ENCODE measurements at places on chromosomes 12 and 14.

DNA sequence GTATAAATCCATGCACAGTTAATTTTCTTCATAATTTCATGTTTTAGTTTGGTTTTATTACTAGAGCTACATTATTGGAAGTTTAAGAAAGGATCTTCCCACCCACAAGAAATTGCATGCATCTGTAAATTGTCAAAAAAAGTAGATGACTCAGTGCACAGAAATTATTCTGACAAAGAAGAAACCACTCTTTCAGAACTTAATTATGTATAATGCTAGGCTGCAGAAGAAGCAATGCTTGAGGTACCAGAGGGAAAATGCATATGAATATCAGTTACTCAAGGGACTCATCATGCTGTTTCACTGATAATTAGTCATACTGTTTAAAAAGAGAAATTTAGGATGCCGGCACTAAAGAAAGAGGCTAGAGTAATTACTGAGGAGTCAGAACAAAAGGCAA is 147.0 kb downstream of the SLC16A7 start:
- no peak for DNase-seq

DNA sequence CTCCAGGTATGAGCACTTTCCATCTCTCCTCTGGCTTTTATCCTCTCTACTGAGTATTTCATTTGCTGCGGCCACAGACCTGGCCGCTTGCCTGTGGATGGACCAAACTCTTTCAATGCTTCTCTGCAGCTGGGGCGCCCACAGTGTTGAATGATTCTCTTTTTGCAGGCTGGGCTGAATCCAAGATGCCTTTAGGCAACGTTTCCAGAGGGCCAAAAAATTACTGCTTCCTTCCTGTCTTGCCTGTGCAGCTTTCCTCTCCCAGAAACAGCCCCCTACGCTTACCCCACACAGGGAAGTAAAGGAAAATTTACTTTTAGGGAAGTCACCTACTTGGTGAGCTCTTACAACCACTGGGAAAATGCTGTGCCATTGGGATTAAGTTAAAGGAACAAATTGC is 55.6 kb upstream of the JDP2 start:
- no peak for DNase-seq

GRCh38 chr12:52847335-52848102 is 1.3 kb downstream of the KRT78 start:
- no peak for DNase-seq

DNA sequence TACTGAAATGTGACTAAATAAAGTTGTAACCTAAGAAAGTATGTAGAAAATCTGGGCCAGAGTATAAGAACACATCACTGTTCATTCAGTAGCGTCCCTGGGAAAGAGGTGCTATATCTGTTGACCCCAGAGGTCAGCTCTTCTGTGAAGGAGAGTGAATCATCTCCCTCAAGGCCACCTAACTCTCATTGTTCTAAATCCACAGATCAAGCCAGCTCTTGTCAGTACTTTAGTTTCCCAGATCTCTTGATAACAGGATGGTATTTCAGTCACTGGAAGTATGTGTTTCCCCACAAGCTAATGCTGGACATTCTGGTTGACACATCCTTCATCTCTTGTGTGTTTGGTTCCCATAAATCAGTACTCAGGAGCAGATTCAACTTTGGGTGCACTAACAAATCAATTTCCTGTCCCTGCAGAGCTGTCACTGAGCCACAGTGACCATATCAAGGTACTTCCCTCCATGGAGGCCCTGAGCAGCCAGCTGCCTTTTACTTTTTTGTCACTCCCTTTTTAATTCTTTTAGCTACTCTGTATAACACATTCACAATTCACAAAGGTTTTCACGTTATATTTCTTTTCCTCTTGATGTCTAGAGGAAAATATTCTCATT is 7.8 kb downstream of the KRT1 start:
- DNase-seq, result no peak

GRCh38 chr12:73076760-73077159 is 804.6 kb downstream of the TRHDE start:
- no peak for DNase-seq

GRCh38 chr14:78228702-78229327 is 58.6 kb downstream of the NRXN3 start:
- no peak for DNase-seq

DNA sequence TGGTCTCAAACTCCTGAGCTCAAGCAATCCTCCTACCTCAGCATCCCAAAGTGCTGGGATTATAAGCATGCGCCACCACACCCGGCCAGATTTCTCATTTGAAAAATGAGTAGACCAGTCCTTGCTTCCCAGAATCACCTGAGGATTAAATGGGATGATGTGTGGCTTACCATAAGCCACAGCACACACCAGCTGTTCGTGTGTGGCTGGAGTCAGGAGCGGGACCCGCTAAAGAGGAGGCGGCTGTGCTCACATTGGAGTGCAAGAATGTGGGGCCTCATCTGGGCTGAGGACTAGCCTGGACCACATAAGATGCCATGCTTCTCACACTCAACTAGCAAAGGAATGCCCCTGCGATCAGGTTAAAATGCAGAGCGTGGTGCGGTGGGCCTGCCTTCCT is 6.7 kb upstream of the ALDH2 start:
- DNase-seq, result no peak

DNA sequence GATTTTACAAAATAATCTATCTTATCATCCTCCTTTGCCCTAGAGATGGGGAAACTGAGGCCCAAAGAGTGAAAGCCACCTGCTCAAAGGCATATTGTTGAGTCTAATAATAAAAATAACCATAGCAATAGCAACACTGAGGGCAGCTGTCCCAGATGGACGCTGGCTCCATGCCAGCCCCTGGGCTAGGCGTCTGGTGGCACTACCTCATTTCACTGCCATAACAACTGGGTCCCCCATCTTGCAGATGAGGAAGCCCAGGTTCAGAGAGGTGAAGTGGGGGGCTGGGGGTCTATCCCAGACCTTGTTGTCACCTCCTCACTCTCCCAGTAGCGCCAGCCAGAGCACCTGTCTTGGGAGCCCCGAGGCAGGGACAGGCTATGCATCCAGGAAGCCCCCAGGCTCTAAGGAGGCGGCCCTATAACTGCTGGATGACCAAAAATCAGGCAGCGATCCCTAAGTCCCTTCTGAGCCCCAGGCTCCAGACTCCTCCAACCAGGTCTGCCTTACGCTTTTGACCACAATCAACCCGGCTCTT is 12.8 kb downstream of the BDKRB2 start:
- DNase-seq, result no peak

DNA sequence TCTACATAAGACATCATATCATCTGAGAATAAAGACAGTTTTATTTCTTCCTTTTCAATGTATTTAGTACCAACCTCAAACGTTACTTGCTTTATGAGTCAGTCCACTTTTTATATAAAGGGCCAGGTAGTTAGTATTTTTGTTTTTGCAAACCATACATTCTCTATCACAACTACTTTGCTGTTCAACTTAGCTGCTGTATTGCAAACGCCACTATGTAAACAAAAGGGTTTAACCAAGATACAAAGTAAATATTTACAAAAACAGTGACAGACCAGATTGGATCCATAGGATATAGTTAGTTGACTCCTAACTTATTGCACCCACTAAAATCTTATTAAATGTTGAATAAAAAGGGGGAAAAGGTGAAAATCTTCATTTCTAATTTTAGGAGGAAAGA is 87.7 kb upstream of the FOXG1 start:
- DNase-seq, result no peak

DNA sequence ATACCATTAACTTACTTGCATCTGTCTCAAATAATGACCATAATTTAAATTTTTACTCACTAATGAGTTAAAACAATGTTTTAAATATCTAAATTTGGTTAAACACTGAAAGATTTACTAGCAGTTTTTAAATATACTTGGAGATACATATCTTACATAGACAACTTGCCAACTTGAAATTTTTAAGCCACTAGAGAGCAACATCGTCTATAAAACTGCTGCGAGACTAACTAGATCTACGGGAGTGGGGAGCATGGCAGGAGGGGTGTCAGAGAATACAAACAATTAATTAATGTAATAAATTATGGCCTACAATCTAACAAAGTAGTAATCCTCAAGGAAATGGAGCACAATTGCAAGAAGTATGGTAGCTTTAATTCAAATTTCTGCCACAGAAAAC is 120.4 kb downstream of the LRRIQ1 start:
- DNase-seq, result no peak

GRCh38 chr14:96698960-96699539 is 98.1 kb upstream of the VRK1 start:
- DNase-seq, result no peak

GRCh38 chr14:77296155-77296554 is 24.5 kb downstream of the POMT2 start:
- DNase-seq, result no peak

DNA sequence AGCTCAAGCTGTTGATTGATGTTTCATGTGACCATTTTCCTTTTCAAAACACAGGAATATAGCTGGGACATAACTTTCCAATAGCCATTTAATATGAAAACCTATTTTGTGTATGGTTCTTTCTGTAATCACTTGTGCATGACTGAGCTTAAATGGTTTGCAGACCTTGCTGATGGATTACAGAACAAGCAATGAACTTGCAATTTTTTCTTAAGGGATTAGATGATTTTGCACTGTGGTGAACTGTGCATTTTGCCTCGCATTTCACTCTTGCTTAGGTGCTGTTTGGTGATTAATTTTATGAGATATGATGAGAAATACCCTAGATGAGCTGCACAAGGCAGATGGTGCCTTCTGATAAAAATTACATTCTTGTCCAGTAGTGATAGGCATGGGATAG is 419.0 kb upstream of the FBXO33 start:
- no peak for DNase-seq

GRCh38 chr12:113172185-113172584 is 13.1 kb downstream of the DDX54 start:
- no peak for DNase-seq

DNA sequence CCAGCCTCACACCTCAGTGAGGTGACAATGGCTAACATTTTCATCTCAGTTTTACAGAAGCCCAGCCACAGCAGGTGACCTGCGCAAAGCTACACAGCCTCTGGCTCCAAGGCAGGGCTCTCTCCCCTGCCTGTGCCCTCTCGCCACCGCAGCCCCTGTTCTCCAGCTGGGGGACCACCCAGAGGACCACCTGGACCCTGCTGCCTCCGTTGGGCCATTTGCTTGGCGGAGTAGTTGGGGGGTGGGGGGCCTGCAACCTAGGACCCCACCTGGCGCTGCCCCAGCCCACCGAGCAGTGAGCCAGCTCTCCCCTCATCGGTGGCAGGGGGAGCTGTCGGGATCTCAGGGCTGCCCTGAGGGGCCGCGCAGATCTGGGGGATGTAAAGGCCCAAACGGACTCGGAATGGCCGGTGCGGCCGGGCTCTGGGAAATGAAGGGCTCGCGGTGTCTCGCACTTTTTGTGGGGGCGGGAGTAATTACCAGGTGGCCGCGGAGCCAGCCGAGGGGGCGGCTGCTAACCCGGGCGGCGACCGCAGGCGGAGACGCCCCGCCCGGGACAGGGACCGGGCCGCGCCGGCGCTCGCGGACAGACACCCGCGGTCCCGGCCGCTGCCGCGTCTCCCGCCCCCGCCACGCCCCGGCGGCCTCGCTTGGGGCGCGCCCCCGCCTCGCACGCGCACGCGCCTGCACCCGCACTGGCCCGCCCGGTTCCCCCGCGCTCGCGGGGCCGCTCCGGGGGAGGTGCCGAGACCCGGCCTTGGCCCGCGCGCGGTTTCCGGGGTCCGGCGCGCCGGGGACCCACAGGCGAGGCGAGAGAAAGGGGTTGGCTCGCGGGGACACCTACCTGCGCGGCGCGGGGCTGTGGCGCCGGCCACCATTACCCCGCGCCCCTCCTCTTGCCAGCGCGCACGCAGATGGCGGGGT is 8.6 kb upstream of the GPR68 start:
- DNase-seq, result no peak

DNA sequence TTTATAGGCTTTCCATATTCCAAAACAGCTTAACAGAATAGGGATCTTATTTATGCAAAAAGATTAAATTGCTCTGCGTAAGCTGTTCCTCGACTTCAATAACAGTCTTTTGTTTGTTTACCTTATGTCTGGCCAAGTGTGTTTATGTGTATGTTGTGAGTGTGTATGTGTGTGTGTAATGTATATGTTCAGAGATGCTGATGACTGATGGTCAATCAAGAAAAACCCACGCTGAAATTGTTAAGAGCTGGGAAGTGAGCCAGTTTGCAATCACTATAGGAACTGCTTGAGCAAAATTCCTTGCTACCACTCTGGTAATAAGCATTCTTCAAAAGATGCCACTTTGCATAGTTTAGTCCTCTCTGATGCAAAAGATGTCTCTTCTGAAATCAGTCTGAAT is 59.6 kb downstream of the PRKD1 start:
- DNase-seq, result no peak

DNA sequence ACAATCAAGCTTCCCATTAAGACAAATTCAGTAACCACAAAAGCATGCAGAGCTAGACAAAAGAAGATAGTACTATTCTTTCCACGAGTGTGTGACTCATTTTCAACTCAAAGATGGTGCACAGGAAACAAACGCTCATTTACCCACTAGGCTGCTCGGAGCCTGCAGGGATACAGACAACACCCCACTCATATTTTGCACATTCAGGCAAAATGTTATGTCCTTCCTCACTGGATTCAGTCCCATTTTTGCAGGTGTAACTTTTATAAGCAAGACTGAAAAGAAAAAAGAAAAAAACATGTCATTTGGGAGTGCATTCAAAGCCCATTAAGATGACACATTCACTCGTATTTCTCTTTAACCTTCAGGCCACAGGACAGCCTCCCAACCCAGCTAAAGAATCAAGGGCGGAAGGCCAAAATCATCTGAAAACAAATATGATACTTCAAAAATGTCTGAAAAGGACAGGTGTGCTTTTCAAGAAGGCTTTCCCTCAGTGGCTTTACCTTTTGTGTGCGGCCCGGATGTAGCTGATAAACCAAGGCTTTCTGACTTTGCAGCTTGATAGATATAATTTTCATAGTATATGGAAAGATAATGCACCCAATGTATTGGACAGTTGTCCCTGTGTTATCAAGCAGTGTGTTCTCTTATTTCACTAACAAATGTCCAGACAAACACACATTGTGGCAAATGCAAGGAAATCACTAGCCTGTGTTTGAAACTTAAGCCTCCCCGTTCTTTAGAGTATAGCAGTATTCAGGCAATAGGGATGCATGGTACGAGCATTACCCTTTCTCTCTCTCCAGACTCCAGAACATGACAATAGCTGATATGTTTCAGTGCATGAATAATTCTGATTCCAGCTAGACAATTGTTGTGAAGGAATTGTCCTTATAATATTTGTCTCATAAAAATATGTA is 147.8 kb upstream of the KRR1 start:
- DNase-seq, result no peak

GRCh38 chr14:58362798-58363412 is 32.8 kb upstream of the TOMM20L start:
- no peak for DNase-seq

- DNase-seq, result no peak
Measured at GRCh38 chr14:60349663-60350365, 100.8 kb downstream of the PPM1A start.

Measured in stimulated activated CD8-positive, alpha-beta memory T cell treated with anti-CD3 and anti-CD28 coated beads, Interleukin-12 subunit alpha, Interleukin-12 subunit beta, amount 100 ng/mL, for 1 hour (primary cell).